Ammon's horn (tissue), 1 donor: ENCODE measurements at places on chromosomes 6 and 20.
A peak's percentile ranks its signal among the peaks of the same experiment; 100 is the strongest.

DNA sequence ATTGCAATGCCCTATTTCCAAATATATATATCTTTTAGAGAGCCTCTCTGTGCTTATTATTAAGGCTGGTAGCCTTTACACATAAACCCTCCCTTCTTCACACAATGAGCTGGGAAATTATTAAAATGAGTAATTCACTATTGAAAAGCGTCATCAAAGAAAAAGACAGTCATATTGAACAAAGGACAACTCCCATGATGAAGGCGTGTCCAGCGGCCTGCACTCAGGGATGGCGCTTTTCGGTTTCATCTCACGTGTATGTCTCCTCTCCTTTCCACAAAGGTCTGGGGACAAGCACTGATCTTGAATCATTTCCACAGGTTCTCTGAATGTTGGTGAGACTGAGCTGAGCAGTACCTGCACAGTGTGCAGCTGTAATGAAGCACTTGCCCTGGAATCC, 3.5 kb downstream of the SERPINB9 start:
- no peak for DNase-seq

GRCh38 chr6:92577077-92577719, 842.2 kb downstream of the EPHA7 start:
- no peak for DNase-seq

DNA sequence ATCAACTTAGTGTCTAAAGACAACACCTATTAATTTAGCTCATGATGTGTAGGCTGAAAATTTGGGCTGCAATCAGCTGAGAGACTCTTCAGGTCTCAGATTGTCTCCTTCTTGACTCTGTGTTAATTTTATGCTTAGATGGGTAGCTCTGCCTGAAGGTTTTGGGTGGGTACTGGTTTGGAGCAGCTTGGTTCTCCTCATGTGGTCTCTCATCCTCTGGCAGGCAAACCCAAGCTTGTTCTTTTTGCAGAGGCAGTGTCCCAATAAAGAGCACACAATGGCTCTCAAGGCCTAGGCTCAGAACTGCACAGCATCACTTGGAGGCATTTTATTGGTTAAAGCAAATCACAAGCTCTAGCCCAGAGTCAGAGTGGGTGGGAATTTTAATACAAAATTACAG, 280.6 kb downstream of the BTBD3 start:
- DNase-seq = no peak

DNA sequence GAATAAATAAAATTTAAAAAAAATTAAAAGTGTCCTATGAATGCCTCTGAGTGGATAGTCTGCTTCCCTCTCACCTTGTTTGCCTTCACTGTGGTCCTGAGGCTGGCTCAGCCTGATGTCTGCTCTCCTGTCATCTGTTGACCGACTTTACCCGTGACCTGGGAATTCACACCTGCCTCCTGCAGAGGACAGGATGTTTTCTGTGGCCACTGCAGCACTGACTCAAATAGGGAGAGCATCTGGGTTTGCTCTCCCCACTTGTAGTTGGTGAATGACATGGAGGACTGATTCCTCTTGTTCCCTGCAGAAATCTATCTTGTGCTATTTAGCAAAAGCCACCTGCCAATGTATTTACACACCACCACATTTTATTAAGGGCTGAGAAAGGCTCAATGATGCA, 52.4 kb upstream of the ERVFRD-1 start:
- DNase-seq = no peak

DNA sequence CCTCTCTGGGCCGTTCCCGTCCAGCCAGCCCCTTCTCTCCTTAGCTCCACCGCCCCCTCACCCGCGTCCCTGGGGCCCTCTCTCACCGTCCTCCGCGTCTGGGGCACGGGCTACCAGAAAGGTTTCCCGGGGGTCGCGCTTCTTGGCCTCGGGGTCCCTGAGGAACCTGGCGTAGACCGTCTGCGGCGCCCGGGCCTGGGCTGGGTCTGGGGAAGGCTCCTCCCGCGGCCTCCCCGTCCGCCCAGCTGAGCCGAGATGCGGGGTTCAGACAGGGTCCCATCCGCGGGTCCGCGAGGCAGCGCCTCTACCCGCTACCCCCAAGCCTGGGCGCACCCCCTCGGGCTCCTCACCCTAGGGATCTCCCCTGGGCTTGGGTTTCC, 1.1 kb downstream of the TULP1 start:
- no peak for DNase-seq

- no peak for DNase-seq
Measured at GRCh38 chr6:167407239-167408064, 82.6 kb downstream of the TTLL2 start.

GRCh38 chr20:59024111-59024530, 4.9 kb downstream of the TUBB1 start:
- no peak for DNase-seq

DNA sequence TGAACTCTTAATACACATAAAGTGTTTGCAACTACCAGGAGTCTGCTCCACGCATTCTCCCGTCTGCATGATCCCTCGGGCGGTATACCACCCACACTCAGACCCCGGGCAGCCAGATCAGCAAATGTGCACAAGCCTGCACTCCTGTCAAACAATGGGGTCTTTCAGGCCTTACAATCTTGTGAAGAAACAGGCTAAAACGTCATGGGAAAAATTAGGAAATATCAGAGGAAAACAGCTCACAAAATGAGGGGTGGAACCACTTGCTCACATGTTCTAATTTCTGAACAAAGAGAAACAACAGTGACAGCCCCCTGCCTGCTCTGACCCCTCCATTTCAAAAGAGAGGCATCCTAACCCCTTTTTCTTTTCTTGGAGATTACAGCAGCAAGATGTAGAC, 69.4 kb downstream of the BACH2 start:
- DNase-seq = no peak

- no peak for DNase-seq
Measured at GRCh38 chr6:144411531-144412165, 126.5 kb downstream of the UTRN start.

DNA sequence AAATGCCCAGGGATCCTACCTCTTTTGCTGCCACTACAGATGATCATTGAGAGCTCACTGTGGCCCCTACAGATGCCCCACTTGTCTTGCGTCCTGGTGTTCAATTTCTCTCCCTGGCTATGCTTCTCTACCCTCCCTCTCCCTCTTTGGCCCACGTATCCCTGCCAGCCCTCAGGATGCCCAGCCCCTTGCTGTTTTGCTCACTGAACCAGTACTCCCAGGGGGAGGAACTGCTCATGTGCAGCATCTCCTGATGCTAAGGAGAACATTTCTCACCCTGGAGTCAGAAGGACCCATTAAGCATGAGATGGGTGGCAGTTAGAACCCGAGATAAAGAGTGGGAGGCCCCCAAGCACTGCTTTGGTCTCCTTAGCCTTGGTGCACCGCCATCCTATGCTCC, at the start of gene WFDC9:
Gene WFDC9, minus strand, starts transcription at position 101 of the 400 bp plus-strand sequence. CDS start 21,103 bp downstream, outside the sequence.
- no peak for DNase-seq

GRCh38 chr6:159929819-159930218, 39.0 kb downstream of the MAS1 start:
- DNase-seq = no peak

GRCh38 chr6:156779206-156780094, 2.3 kb downstream of the ARID1B start:
- DNase-seq = peak; percentile 38

DNA sequence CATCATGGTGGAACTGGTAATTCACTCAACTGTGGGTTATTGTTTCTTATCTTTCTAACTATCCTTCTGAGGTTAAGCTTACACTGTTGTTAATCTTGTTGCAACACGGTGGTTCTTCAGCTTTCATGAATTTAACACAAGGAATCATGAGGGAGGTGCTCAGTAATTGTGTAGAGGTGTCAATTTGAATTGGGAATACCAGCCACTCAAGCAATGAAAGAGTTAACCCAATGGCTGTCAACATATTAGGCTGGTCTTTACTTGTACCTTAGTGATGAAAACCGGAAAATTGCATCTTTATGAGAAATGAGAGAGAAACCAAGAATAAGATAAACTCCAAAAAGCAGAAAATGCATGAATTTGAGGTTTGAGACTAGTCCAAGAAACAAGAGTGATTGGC, 95.7 kb downstream of the HS3ST5 start:
- no peak for DNase-seq

DNA sequence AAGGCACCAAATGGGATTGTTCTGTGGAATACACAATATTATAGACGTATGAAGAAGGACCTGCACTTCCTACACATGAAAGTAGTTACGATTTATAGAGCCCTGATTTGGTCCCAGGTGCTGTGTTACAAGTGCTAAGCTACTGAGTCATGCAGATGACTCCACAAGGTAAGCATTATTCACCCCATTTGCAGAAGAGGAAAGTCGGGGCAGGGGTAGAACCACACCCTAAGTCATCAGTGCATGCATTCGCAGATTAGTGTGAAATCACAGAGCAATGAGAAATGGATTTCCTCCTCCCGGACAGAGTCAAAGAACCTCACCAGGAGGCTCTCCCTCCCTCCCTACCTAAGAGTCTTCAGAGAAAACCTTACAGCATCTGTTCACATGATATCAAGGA, 279.5 kb downstream of the LRFN2 start:
- no peak for DNase-seq

DNA sequence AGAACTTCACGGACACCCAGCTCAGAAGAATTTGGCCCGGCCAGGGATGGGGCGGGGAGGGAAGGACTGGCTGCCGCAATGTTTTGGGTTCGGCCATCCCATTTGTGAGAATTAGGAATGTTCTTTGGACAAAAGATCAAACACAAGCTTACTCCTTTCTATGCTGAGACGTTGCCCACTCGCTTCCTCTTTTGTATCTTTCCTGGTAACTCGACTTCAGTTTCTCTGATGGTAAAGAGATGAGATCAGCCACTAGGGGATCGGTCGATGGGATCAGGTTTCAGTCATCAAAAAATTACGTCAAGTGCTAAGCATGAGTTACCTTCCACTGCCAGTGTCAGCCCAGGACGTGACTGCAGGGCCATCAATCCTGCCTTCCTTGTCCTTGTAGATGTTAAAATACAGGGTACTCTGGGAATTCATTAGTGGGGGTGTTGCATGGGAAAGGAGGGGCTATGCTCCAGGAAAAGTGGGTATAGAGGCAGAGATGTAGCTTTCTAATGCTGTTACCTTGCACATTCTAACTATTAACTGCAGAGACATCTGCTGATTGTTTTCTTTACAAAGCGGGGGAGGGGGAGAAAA, 190.2 kb downstream of the TSHZ2 start:
- DNase-seq = no peak

DNA sequence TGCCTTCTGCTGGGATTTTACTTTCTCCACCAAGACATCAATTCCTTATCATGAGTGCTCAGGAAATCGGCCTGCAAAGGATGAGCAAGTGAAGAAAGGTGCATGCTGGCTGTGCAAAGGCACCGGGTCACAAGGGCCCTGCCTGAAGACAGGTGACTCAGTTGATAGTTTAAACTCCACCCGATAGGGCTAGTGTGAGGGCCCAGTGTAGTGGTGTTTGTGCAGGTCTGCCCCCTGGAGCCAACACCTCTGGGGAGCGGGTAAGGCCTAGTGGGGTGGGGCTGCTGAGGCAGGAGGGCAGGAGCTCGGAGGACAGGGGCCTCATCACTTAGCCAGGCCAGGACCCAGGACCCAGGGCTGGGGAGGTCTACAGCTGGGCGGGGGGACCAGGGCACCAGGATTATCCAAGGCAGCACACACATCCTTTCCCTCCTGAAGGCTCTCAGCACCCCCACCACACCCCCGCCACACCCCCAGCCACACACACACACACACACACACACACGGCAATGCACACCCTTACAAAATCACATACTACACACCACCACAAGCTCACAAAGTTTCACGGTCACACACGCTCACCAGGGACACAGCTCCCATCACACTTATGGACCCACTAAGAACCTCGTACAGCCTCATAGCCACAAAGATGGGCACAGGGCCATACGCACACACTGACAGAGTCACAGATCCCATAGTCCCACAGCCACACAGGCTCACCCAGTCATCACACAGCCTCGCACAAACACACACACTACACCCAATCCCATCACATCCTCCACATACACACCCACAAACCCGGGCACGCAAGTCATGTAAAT, 75.4 kb downstream of the GRM4 start:
- DNase-seq = no peak

DNA sequence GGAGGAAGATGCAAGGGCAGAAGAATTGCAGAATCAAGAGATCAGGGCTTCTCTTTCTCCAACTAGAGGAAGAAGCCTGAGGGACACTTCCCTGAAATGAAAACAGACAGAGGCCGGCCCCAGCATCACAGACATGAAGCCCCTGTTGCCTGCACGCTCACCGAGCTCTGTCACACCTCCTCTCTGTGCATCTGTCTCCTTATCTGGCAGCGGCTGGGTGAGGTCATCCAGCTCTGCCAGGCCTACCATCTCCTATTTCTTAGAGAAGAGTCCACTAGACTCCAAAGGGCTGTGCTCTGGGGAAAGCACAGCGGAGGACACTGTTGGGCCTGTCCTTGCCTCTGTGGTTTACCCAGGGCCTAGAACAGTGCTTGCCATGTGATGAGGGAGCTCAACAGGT, 71.9 kb upstream of the MLN start:
- DNase-seq = no peak

DNA sequence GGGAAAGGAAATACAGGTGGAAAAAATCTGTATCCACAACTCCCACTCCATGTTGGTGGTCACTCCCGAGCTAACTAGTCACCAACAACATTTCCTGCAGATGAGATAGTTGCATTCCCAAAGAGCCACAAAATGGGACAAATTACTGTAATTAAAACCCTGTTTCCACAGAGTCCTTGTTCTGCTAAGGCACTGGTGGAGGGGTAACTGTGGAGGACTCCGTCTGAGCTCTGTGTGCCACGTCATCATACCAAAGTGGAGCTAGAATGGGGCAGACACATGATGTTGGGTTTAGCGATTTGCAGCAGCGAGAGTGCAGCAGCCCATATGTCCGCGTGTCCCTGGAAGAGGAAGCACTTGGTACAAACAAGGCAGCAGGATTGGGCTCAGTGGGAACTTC, 172.5 kb upstream of the KCNK16 start:
- no peak for DNase-seq
